ENCODE measurements at places on chromosomes 13 and 19.

GRCh38 chr13:67036699-67037457 lies 193.3 kb downstream of the PCDH9 start:
- no peak for DNase-seq

- DNase-seq: no peak
These were observed 1.0 kb downstream of the TMEM59L start for GRCh38 chr19:18613589-18614234.

DNA sequence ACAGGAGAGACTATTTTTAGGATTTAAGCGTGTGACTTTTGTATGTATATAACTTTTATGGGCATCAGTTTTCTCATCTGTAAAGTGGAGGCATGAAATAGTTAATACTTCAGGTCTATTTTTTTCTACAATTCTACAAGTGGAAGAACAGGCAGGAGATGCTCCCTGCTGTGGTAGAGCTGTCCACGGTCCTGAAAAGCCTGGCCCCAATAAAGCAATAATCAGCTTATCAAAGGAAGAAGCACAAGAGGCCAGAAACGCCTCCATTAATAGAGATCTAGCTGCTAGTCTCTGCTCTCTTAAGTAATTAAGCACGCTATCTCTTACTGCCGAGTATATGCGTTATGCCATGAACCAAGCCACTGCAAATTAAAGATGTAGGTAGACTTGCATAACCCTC lies 28.0 kb upstream of the WASF3 start:
- DNase-seq: no peak

GRCh38 chr19:46529622-46530451 lies 34.2 kb upstream of the PNMA8B start:
- peak; percentile 75 for DNase-seq

DNA sequence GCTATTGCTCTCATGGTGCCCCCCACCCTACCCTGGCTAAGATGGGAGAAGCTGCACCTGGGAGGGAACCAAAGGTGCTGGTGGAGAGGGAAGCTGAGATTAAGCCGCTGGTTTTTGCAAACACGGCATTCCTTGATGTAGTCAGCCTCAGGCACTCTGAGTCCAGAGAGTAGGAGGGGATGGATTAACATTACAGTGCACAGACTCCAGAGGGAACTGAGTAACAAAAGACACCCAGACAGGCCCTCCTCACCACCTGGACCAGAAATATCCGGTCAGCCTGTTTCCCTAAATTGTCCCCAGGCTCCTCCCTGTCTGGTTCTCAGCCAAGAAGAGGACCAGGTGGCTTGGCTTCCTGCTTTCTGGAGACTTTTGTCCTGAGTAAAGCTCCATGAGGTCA lies 28.9 kb upstream of the PABPC3 start:
- DNase-seq: no peak

GRCh38 chr13:26977541-26977940 lies 194.1 kb downstream of the USP12 start:
- DNase-seq: no peak

DNA sequence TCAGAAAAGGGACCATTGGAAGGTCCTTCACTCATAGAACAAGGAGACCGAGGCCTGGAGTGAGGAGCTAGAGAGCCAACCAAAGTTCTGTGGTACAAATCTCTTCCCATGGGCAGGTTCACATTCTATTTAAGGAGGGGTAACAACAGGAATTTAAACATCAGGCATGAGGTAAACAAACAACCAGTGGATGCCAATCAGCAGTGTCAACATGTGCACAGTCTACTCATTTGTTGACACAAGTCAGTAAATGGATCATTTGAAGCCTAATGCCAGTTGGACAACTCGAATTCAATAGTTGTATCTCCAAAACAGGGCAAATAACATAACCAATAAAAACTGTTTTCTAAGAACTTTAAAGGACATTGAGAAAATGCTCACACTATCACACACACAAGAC lies 6.3 kb upstream of the DOCK9 start:
- DNase-seq: no peak

DNA sequence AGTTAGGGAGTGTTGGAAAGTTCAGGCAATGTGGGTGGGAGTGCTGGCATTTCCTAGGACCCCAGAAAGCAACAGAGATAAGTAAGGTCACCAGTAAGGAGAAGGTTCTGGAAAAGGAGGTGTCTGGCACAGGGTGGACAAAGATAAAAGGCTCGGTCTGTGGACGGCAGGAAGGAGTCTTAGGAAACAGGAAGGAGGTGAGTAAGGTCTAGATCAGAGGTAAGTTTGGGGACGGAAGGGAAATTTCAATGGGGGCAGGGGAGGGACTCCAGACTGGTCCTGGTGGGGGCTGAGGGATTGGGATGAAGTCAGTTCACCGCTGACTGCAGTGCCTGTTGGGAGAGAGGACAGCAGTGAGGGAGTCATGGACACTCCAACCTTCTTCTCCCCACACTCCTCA lies 7.8 kb upstream of the OPA3 start:
- DNase-seq: no peak

DNA sequence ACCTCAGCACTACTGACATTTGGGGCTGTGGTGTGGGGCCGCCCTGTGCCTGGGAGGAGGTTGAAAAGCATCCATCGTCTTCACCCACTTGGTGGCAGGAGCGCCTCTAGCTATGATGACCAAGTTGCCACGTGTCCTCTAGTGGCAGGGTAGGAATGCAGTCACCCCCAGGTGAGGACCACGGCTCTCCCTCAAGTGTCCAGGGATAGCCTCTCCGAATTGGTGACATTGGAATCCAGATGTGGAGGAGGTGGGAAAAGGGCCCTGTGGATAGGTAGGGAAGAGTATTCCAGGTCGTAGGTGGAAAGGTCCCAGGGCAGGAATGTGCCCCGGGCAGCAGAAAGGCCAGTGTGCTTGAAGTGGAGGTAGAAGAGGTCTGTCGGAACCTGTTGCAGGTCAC lies 37.6 kb downstream of the ARHGEF18 start:
- DNase-seq: no peak

DNA sequence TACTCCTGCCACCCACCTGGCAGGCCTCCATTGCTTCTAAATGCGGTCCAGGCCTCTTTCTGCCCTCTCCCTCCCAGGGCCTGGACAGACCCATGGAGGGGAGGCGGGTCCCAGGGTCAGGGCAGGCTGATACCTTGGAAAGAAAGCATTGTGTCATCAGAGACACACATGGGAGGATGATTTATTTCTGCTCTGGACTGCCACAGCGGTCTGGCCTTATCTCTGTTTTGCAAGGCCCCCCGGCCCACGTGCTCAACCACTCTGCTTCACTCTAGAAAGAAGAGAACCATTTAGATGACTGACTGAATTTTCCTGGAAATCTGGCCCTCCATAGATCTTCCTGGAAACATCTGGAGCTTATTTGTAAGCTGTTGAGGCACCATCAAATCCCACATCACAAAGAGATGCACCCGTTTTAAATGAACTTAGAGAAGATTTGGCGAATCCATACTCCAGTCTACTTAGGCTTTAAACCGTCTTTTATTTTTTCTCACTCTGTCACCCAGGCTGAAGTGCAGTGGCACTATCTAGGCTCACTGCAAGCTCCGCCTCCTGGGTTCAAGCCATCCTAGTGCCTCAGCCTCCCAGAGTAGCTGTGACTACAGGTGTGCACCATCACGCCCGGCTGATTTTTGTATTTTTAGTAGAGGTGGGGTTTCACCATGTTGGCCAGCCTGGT lies 48.3 kb upstream of the URI1 start:
- DNase-seq: no peak

DNA sequence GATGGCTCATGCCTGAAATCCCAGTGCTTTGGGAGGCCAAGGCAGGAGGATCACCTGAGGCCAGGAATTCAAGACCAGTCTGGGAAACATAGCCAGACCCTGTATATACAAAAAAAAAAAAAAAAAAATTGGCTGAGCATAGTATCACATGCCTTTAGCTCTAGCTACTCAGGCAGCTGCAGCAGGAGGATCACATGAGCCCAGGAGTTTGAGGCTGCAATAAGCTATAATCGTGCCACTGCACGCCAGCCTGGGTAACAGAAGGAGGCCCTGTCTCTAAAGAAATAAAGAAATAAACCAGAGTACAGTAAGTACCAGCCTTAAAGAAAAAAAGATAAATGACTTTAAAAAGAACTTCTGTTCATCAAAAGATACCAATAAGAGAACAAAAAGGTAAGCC lies 52.9 kb downstream of the FAM124A start:
- no peak for DNase-seq

- no peak for DNase-seq
These were observed 109.8 kb downstream of the KDM4B start for GRCh38 chr19:5078666-5079065.

- no peak for DNase-seq
These were observed 479.1 kb downstream of the OLFM4 start for GRCh38 chr13:53507741-53508140.

DNA sequence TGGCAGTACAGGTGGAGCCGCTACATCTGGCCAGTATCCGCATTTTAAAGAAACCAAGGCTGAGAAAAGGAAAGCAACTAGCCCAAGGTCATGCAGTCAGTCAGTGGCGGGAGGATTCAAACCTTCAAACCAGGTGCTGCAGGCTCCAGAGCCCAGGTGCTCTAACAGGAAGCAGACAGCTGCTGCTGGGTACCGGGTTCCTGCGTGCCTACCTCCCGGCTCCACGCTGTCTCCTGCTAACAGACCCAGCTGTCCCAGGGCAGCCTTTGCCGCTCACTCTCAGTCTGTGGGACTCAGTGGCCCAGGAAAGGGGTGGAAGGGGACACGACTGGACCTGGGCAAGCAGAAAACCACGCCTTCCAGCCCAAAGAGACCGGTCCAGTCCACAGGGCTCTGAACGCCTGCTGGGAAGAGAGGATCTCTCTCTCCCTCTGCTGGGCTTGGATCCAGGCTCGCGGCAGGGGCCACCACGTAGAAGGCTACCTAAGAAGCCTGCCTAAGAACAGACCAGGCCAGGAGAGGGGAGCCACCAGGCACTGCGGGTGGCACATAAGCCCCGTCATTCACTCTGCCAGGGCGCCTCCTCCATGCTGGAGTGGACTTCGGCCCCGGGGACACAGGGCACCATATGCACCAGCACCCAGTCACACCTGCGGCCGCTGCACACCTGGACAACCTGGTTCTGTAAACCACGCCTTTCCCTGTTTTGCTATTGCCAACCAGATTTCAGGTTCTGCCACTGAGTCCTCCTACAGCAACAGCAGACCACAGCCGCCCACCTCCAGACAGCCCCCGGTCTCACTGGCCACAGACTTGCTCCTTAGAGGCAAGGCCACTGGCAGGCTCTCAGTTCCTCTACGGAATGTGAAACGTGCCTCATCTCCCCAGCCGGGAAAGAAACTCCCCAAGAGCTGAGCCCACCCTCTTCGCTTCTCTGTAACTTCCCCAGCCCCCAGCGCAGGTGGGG lies 4.6 kb downstream of the DAPK3 start:
- no peak for DNase-seq

DNA sequence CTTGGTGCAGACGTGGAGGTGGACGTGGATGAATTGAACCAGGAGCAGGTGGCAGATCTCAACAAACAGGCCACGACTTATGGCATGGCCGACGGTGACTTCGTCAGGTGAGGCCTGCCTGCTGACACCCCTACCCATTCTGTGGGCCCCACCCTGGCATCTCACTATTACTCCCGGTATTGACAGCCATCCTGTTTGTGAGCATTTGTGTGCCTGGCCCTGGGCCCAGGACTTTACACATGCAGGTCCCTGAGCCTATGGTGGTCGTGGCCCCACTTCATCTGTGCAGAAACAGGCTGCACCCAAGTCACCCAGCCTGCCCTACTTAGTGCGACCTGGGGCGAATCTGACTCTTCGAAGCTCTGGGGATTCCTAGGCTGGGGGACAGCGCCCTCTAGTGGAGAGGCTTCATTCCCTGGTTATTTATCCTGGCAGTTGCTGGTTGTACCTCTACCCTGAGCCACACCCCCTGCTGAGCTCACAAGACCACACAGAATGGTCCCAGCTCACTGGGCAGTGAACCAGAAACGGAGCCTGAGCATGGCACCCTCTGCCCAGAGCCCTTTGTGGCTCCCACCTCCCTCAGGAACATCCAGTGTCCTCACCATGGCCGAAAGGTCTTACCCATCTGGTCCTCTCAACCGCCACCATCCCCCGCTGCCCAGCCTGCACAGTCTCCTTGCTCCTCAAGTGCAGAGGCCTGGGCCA lies 16.9 kb downstream of the ZNF296 start:
- DNase-seq: peak; percentile 86

- DNase-seq: no peak
These were observed 47.0 kb upstream of the C13orf46 start for GRCh38 chr13:114020750-114021463.

- no peak for DNase-seq
These were observed 765.9 kb upstream of the SLITRK1 start for GRCh38 chr13:84648069-84648640.

DNA sequence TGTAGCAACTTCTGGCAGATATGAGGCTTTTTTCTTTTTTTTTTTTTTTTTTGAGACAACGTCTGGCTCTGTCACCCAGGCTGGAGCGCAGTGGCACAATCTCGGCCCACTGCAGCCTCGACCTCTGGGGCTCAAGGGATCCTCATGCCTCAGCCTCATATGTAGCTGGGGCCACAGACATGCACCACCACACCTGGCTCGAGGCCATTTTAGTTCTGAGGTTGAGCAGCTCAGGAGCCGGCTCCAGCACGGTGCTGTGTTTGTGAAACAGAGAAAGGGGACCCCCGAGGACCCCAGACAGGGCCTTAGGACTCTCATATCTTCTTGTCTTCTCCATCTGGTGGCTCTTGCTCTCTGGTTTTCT lies 3.4 kb upstream of the FLT3LG start:
- DNase-seq: no peak

DNA sequence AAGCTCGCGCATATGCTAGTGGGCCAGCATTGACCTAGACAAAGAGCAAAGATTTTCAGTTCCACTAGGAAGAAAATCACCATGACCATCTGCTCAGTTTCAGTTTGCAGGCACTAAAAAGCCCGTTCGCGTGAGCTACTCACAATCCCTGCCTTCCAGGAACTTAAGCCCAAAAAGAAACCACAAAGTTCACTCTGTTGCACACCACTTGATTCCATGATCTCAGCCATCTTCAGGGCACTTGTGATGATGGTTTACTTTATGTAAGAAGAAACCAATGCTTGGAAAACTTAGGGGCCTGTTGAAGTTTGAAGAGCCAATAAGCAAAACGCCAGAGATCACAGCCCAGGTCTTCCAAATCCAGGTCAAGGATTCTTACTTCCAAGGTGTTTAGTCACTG lies 45.0 kb upstream of the SLC15A1 start:
- no peak for DNase-seq

DNA sequence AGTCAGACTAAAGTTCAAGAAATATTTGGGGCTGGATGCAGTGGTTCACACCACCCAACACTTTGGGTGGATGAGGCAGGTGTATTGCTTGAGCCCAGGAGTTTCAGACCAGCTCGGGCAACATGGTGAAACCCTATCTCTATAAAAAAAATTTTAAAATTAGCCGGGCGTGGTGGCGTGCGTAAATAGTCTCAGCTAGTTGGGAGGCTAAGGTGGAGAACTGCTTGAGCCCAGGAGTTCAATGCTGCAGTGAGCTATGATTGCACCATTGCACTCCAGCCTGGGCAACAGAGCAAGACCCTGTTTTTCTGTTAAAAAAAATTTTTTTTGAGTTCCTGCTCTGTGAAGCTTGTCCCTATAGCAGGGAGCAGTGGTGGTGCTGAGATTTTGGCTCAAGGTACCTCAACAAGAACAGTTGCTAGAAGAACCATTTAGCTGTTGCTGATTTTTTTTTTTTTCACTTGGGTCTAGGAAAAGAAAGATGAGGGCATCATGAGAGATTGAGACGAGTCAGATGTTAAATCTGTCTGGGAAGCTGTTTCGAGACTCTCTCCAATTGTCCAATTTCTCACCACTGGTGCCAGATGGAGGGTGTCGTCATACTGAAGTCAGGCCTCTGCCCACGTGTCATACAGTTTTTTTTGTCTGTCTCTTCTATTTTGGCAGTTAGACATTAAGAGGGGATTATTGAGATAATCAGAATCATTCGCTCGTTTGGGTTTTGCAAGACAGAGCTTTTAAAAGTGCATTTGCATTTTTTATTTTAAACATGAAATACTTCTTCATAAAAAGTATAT lies 3.7 kb downstream of the SLC25A42 start:
- no peak for DNase-seq

All from stimulated activated CD4-positive, alpha-beta T cell treated with anti-CD3 and anti-CD28 coated beads, Interleukin-1b, Interleukin-23, amount 100 ng/mL, for 4 hours (primary cell).